ENCODE measurements at places on chromosomes 12 and 14.

- no peak for DNase-seq
These were observed 107.0 kb upstream of the FKBP4 start for GRCh38 chr12:2687726-2688125.

GRCh38 chr14:102822311-102822863 lies 45.1 kb downstream of the TRAF3 start:
- no peak for DNase-seq

DNA sequence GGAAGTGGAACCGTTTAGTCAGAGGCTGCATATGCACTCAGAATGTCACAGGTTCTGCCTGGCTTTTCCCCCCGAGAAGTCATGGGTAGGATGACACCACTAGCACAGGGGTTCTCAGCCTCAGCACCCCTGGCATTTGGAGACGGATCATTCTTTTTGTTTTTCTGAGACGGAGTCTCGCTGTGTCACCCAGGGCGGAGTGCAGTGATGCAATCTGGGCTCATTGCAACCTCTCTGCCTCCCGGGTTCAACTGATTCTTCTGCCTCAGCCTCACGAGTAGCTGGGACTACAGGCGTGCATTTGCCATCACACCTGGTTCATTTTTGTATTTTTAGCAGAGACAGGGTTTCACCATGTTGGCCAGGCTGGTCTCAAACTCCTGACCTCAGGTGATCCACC lies 28.1 kb downstream of the BCL7A start:
- DNase-seq, result no peak

DNA sequence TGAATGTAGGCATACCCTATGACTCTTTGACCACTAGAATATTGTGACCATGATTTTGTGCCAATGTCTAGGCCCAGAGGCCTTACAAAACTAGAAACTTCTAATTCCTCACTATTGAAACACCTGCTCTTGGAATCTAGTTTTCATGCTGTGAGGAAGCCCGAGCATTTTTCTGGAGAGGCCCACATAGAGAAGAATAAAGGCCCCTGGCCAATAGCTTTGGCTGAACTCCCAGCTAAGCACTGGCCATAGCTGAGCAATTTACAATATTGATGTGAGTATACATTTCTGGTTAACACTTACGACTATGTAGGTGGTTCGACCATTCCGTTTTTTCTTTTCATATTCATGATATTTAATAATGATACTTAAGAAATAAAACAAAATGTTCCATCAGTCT lies 190.3 kb downstream of the KCNH5 start:
- no peak for DNase-seq

DNA sequence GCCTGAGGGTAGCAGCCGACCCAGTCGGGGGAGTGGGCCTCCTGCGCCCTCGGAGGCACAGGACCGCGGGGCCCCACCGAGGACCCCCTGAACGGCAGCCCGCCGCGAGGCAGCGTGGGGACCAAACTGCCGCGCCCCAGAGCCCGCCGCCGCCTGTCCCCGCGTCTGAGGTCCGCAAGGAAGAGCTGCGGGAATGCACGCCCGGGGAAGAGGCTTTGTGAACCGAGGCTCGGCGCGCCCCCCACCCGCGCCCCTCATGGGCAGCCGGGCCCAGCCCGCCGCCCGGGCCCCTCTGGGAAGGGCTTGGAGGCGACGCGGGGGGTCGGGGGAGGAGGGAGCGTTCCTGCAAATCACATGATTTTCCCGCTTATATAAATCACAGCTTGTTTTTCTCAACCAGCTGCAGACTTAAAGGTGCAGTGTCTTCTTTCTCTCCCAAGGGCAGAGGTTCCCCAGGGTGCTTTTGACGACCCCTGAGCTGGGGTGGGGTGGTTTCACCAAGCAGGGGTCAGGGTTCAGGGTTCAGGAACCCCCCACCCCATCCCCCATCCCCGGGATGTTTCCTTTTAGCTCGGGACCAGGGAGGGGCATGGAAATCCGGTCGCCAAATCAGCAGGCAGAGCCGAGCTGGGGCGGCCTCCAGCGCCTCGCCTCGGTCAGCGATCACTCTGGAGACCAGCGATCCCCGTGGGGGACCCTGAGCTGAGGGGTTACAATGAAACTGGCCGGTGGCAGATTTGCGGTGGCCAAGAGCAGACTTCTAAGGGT lies 44.7 kb upstream of the ATP23 start:
- no peak for DNase-seq

DNA sequence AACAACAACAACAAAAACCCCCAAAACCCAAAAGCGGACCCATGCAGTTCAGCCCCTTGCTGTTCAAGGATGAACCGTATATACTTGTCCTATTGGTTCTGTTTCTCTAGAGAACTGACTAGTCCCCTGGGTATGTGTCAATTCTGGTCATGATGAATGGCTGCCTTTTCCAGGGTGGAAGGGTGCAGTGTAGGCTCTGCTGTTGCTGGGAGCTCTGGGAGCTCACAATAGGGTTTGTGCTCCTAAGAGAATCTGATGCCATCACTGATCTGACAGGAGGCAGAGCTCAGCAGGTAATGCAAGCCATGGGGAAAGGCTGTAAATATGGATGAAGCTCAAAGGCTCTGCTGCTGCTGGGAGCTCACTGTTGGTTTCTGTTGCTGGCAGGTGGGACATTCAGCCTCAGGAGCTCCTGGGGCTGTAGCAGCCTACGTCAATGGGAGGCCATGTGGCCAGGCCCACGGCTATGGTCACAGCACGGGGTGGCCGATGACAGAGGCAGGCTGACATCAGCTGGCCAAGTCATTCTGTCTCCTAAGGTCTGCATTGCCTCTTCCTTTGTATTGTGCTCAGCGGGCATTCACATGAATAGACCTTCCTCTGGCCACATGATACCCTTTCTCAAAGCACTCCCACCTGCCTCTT lies 37.9 kb downstream of the DLK1 start:
- no peak for DNase-seq

DNA sequence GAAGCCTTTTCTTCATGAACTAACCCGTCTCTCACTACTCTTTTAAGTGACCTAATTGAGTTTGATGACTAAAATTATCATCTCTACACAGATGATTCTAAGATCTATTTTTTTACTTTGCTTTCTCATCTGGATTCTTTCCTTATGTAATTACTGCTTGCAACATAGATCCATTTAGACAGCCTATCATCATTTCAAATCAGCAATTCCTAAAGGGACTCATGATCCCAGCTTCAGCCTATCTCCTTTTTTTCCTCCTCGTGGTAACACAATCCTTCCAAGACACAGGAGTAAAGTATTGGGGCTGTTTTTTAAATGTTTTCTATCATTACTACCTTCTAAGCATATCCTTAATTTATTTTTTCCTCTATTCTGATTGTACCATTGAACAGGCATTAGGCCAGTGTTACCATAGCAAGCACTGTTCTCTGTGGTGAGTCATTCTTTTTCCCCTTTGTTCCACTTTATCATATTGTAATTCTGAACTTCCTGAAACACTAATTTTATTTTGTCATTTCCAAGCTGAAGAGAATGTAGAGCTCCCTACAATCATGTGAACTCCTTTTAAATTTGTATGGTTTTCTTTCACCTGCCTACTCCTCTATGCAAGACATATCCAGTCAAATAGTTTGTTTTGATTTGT lies 190.4 kb upstream of the FAR2 start:
- DNase-seq, result no peak

- DNase-seq, result no peak
These were observed 150.9 kb upstream of the PLEKHG7 start for GRCh38 chr12:92551853-92552397.

- no peak for DNase-seq
These were observed 23.8 kb downstream of the IL31 start for GRCh38 chr12:122150127-122150681.

Measured in stimulated activated CD8-positive, alpha-beta memory T cell treated with anti-CD3 and anti-CD28 coated beads, Interleukin-7, amount 100 ng/mL, for 1 hour (primary cell).